ENCODE measurements at places on chromosomes 2 and 18.

- no peak for DNase-seq
Observed at GRCh38 chr2:46492301-46492700, 12.9 kb downstream of the TMEM247 start.

- DNase-seq = peak; percentile 27
Observed at GRCh38 chr2:186486651-186487647, 889 bp downstream of the ZC3H15 start.

DNA sequence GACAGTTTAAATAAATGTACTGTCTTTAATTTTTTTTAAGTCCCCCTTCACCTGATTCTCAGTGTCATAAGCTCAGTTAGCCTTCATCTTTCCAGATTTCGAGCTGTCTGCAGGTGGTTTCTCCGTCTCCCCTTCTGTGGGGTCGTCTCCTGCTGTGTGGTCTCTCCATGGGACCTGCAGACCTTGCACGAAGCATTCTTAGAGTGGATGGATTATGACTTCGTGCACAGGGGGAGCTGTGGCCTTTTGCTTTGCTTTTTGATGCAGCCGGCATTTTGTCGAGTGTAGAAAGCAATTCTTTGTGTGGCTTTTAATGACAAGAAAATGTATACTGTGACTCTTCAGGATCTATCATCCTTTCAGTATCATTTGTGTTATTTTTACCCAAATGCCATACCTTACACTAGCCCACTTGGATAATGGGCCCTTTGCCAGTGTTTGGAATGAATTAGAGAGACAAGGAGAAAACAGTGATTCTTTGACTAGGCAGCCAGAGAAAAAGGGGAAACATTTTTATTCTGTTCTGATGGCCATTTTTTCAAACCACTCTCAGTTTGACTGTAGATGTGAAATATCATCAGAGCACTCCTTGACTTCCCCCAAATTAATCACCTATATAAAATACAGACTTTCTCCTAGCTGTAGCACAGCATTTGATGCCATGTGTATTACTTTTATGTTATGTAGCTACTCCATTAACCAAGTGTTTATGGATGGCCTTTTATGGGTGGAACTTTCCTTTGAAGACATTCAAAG is 54.3 kb downstream of the ITGA6 start:
- no peak for DNase-seq

DNA sequence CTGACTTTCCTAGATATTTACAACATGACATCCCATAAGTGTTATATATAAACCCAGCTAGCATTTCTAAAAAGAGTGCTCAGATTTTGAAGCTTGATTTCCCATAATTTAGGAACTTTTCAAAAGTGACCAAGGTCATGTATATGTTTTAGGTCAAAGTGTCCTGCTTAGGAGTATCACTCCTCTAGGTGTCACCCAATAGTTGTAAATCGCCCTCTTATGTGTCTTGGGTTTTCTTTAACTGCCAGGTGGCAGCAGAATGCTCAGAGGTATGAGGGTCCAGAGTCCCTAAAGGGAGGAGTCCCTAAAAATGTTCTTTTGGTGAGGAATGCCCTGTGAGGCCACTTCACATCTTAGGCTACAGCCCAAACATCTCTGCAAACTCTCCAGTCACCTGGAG is 358.3 kb downstream of the CELF4 start:
- DNase-seq = no peak

DNA sequence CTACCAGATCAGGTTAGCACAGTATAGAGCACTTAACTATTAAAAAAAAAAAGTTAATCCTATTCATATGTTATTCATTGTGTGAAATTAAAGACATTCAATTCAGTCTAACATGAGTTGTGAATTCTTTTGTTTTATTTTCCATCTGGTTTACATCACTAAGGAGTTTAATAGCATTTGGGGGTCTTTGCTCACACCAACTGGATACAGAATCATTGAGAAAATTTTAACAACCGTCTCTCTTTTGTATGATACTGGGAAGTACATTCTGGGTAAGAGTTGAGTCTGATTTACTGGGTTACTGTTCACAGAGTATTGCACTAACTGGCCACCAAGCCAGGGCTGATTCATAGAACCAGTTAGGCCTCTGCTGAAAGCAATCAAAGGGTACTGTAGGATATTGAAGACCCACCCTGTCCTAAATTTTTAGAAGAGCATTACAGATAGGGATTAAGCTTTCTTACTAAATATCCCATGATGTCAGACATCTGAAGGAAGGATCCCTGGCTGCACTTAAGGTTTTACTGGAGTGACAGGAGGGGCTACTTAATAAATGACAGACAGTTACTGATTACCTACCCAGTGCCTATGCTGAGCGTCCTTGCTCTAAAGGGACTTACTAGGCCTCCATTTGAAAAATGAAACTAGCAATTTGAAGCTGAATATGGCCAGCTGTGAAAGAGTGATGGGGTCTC is 387.9 kb downstream of the SETBP1 start:
- DNase-seq = no peak

DNA sequence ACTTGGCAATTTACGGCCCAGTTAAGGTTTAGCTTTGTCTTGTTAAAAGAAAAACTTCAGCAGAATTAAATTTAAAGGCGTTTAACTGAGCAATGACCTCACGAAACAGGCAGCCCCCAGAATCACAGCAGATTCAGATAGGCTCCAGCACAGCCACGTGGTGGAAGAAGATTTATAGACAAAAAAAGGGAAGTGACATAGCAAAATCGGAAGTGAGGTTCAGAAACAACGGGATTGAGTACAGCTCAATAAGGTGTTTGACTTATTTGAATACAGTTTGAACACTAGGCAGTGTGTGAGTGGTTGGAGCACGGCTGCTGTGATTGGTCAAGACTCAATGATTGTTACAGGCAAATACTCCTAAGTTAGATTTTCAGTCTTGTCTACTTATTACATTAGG is 79.8 kb downstream of the MOGAT1 start:
- no peak for DNase-seq

DNA sequence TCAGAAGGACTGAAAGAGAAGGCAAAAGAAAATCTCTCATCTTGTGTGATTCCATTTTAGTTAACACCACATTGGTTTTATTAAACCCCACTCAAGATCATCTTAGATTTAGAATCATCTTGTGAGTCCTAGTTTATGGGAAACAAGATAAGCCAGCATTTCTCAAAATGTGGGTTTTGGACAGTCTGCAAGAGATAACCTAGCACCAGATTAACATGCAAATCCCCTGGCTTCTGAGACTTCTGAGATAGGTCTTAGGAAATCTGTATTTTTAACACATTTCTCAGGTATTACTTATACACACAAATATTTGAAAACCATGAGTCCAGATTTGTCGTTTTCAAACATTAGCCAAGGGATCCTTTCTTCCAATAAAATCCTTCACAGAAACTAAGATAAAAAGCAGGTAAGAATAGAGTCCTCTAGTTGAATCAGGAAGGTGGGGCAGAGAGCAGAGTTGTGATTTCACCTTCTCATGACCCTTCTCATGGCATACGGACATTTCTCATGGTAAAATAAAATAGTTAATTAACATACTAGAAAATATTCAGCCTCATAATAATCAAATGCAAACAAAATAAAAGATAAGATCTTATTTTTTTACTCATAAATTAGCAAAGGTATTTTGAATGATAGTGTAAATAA is 287.2 kb upstream of the FN1 start:
- DNase-seq = no peak

DNA sequence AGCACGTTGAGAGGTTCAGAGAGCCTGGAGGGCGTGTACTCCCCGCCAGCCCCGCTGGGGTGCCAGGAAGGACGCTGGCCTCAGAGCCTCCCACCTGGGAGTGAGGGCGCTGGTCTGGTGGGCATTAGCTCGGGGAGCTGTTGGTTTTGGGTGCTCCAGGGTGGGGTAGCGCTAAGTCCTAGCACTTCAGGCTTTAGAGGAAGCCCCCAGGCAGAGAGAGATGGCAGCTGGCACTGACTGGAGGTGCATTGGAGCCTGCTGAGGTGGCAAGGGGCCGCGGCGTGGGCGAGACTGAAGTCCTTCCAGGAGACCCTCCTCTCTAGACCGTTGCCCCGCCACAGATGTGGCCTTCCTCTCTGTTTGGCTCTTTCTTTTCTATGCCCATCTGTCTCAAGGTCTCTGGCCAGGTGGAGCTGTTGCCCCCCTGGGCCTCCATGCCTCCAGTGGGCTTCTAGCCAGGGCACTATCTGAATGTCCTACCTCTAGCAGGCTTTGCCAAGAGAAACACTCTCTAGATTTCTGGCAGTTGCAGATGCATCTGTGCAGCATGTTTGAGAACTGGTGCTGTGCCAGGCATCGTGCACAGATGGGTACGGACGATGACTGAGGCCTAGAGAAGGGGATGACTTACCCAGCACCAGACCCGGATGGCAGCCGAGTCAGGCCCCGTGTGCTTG is 6.6 kb downstream of the CAPN10 start:
- peak; percentile 80 for DNase-seq

DNA sequence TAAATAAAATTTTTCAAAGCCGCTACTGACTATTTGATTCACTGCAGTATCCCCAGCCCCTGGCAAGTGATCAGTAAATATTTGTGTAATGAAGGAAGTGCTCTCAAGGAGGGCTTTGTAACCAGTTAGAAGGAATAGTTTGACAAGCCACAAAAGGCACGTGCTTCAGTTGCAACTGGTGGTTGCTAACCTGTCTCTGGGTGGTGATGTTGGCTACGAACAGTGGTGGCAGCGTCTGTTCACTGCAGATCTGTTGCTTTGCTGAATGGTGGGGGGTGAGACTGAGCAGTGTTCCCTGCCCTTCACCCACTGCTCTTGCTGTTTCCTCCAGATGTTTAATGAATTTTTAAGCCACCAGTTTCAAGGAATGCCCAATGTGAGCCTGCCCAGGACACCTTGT is 73.9 kb upstream of the SIX2 start:
- DNase-seq = no peak

DNA sequence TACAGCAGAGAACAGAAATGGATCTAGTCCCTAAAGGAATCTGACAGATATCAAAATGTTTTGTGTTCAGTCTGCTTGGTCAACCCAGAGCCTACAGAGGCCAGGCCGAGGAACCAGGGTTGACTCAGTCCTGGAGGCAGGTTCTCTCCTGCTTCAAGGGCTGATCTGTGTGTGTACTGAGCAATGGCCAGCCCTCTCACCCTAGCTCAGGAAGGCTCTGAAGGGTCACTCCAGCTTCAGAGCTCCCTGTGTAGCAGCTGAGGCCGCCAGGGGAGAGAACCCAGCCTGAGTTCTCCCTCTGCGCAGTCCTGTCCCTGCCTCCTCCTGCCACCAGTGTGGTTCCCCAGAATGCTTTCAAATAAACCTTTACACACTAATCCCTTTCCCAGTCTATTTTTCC is 41.1 kb downstream of the NEURL3 start:
- DNase-seq = no peak

DNA sequence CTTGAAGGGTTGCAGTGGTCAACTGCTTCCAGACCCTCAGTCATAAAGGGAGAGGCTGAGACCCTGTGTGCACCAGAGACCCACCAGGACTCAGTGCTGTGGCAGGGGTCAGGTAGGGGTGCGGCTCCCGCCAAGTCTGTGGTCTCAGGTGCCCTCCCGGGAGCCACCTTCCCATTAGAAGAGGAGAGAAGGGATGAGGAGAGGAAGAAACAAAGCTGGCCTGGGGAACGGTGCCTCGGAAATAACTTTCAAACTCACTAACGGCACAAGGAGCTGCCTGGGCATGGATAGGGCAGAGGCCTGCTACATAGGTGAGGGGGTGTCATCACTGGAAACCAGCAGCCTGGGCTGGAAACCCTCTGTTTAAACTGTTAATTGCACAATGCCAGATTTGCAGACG is 84.9 kb downstream of the TPO start:
- DNase-seq = no peak

DNA sequence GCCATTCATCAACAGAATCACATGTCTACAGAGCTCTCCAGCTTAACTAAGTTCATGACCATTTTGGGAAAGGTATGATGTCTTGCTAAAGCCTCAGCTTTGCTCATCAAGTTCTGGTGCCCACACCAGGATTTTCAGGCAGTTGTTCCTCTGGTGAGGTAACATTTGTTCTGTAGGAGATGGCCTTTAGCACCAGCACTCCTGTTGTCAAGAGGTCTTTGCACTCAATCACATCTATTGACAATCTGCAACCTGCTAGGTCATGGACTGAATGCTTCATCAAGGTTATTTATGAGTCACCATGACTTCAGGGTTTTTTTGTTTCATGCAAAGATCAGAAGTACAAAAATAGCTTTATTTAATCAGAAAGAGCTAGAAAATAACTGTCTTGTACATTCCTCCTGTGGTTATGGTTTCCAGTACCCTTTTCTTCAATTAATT is 36.6 kb upstream of the VIT start:
- DNase-seq = no peak

GRCh38 chr2:191462370-191462769 is 215.6 kb upstream of the NABP1 start:
- DNase-seq = no peak

- no peak for DNase-seq
Observed at GRCh38 chr2:108959401-108959800, 29.6 kb downstream of the EDAR start.

- DNase-seq = no peak
Observed at GRCh38 chr2:19868701-19869580, 32.8 kb downstream of the TTC32 start.

DNA sequence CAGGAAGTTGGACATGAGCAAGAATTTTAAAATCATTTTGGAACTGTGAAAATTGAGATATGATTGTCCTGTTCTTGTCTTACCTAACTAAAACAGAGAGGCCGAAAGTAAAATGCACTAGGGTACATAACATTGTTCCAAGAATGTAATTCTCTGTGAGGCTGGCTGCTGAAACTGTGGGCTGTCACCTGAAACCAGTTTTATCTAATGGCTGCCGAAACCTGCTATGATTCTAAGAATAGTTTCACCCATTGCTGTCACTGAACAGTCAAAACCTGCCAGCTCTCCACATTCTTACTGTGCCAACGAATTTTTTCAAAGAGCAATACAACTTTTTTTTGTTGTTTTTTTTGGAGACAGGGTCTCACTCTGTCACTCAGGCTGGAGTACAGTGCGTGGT is 119.3 kb upstream of the ZSWIM2 start:
- no peak for DNase-seq

- no peak for DNase-seq
Observed at GRCh38 chr2:26245810-26246209, 1.1 kb downstream of the HADHB start.

GRCh38 chr18:75131381-75132000 is 77.4 kb downstream of the PTGR3 start:
- DNase-seq = no peak

DNA sequence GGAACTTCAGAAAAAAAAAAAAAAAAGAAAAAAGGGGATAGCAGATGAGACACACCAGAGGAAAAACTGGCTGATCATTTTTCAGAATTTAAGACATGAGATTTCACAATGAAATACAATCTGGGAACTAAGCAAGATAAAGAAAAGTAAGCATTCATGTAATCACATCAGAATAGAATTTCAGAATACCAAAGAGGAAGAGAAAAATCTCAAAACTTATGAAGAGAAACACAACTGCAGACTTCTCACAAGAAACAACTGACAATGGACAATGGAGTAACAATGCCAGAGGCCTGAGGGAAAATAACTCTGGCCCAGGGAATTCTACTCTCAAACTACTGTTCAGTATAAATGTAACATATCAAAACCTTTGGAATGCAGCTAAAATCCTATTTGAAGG is 13.2 kb upstream of the RRM2 start:
- no peak for DNase-seq

- DNase-seq = no peak
Observed at GRCh38 chr2:233535271-233535670, 31.3 kb downstream of the USP40 start.

GRCh38 chr2:111634050-111634794 is 249.8 kb downstream of the ANAPC1 start:
- no peak for DNase-seq

All from NCI-H446 (cell line).